ENCODE measurements at places on chromosomes 16 and 17.

- peaks cover 2% of the 10 kb centered on the region for H3K27me3 ChIP-seq
- no peaks in the 10 kb centered on the region for H3K36me3 ChIP-seq
- no peak overlapping the region for H3K4me3 ChIP-seq
- DNase-seq: no peak
- H3K4me1 ChIP-seq: no peaks in the 10 kb centered on the region
These were observed 51.9 kb upstream of the HLF start for GRCh38 chr17:55212880-55213279.

GRCh38 chr17:32795339-32795979, 81.5 kb downstream of the MYO1D start:
- no peak for DNase-seq
- no peak overlapping the region for H3K27ac ChIP-seq
- H3K36me3 ChIP-seq: no peaks in the 10 kb centered on the region

DNA sequence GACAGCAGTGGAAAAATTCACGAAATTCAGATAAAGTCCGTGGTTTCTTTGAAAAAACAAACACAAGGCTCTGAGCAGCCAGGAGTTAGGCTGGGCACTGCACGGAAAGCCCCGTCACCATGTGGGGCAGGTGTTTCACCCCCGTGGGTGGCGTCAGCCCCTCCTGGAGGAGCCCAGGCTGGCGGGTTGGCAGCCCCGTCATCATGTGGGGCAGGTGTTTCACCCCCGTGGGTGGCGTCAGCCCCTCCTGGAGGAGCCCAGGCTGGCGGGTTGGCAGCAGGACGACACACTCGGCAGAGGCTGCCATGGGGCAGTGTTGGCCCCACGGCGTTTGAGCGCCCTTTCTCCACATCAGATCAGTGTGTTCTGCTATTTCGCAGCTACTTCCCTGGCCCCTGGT, 38.1 kb downstream of the ACSF3 start:
- DNase-seq: no peak
- H3K27me3 ChIP-seq: no peaks in the 10 kb centered on the region
- H3K4me3 ChIP-seq: no peak overlapping the region
- H3K27ac ChIP-seq: no peak overlapping the region
- peaks cover 7% of the 10 kb centered on the region for H3K4me1 ChIP-seq

DNA sequence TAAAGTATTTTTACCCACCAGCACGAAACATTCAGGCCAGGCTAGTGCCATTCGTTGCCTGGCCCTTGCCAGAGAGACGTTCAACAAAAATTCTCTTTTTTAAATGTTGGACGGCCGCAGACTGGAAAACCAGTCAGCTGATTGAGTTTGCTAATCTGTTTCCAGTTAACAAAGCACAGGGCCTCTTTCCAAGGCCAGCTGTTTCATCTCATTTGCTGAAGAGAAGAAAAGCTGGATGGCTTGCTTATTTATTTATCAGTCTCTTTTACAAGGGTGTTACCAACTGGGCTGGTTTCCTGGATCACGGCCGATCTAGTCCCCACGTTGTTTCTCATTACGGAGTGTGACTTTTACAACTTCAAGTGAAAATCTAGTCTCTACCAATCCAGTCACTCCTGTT, 418.7 kb upstream of the DYNLRB2 start:
- DNase-seq: no peak
- H3K27ac ChIP-seq: no peak overlapping the region
- H3K4me3 ChIP-seq: no peak overlapping the region
- no peaks in the 10 kb centered on the region for H3K36me3 ChIP-seq
- H3K27me3 ChIP-seq: peaks cover 4% of the 10 kb centered on the region
- H3K4me1 ChIP-seq: no peaks in the 10 kb centered on the region

DNA sequence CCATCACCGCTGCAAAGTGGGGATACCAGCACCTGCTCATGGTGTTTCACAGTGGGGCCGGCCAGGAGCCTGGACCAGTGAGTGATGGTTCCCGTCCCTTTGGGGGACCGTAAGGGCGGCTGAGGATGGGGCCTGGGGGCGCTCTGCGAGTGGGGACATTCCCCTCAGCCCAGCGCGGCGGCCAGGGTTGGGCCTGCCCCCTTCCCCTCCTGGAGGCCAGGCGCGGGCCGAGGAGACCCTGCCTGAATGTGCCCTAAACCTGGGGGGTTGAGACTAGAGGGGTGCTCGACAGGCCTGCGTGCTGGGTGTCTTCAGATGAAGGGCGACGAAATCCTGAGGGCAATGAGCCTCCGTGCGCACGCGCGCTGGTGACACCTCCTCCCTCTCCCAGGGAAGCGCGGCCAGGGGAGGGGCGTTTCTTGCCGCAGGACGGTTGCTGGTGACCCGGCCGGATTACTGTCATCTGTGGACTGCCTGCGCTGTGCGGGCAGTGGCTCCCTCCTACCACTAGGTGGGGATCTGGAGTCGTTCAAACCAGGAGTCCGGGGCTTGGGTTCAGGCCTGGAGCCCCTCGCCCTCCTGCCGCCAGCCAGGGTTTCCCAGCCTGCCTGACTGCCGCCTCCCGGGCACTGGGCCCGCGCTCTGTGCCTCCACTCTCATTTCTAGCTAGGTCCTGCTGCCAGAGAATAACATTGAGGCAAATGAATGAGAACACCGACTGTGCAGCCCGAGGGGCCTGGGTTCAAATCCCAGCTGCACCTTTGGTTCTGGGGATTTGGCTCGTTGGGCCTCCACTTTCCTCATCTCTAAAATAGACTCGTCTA, 17.1 kb downstream of the TBX2 start:
- H3K4me1 ChIP-seq: no peaks in the 10 kb centered on the region
- no peak overlapping the region for H3K27ac ChIP-seq
- H3K36me3 ChIP-seq: no peaks in the 10 kb centered on the region
- no peak overlapping the region for H3K4me3 ChIP-seq

GRCh38 chr16:85416228-85417109, 196.7 kb upstream of the GSE1 start:
- DNase-seq: peak; percentile 85
- no peaks in the 10 kb centered on the region for H3K27me3 ChIP-seq
- no peaks in the 10 kb centered on the region for H3K36me3 ChIP-seq

- H3K36me3 ChIP-seq: no peaks in the 10 kb centered on the region
- H3K27ac ChIP-seq: no peak overlapping the region
- no peak overlapping the region for H3K4me3 ChIP-seq
- peaks cover 19% of the 10 kb centered on the region for H3K27me3 ChIP-seq
- no peak for DNase-seq
These were observed 3.9 kb downstream of the ITGA3 start for GRCh38 chr17:50059759-50060273.

DNA sequence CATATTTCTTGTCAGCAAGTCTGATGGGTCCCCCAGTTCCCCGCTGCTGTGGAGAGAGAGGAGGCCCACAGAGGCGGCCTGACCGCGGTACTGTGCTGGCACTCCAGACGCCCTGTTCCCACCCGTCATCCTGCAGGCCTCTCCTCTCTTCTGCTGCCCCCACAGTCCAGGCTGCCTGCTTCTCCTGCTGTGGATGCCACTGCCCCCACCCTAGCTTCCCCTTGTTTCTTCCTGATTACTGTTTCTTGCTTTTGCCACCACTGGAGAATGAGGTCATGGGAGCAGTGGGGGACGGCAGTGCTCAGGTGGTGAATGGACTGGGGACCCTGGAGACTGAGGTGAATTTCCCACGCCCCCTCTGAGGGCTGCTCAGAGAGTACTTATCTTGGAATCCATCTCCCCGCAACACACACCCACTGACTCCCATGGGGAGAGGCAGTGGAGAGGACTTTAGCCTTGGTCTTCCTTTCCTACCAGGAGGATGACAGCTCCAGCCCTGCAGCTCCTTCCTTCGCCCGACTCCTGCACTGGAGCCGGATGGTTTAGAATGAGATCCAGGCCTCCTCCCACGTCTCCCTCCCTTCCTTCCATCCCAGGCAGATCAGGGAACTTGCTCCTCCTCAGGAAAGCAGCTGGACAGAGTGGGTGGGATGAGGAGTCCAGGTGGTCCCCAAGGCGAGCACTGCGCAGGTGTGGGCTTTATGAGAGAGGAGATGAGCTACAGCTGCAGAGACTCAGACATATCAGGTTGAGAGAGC, 60.4 kb downstream of the PLXDC1 start:
- no peaks in the 10 kb centered on the region for H3K27me3 ChIP-seq
- H3K4me1 ChIP-seq: peaks cover 52% of the 10 kb centered on the region
- H3K4me3 ChIP-seq: no peak overlapping the region

DNA sequence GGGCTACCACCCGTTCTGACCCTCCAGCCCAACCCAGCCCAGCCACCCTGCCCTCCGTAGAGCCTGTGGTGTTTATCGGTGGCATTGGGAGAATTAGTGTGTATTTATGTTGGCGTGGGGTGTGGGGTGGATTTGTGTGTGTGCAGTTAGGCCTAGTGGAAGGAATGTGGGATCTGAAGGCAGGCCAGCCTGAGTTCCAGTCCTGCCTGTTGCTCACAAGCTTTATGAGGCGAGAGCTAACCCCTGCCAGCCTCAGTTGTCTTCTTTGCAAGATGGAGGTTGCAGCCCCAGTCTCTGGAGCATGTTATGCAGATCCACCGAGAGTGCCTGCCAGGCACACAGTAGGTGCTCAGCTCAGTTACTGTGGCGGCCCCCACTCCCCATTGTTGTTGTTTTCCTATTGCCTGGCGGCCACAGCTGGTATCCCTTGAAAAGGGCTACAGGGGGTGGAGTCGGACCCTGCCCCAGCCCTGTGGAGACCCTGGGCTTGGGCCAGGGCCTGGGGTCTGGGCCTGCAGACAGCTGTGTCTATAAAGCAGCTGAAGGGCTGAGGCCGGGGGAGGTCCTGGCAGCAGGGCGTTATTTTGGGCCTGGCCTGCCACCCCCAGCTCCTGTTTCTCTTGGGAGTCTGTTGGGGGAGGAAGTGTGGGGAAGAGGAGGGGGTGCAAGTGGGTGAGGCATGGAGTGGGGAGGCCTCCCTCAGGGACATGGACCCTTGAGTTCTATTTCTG, 5.1 kb downstream of the ERBB2 start:
- no peak overlapping the region for H3K27ac ChIP-seq
- H3K4me3 ChIP-seq: no peak overlapping the region
- H3K4me1 ChIP-seq: peaks cover 13% of the 10 kb centered on the region

DNA sequence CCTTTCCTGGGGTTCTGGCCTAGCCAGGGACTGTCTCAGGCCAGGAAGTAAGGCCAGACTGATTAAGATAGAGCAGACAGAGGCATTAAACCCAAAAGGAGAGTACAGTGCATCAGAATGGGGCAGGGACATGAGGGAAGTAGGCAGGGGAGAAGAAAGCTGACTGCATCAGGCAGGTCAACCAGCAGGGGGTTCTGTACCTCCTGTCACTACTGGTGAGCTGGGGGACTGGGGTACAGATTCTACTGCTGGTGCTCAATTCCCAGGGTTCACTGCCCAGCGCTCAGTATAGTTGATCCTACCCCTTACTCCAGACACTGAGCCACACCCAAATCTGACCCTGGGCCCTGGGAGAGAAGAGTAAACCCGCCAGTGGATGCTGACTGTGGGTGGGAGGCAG, 12.9 kb upstream of the MTMR4 start:
- H3K27me3 ChIP-seq: peaks cover 14% of the 10 kb centered on the region
- H3K36me3 ChIP-seq: no peaks in the 10 kb centered on the region

DNA sequence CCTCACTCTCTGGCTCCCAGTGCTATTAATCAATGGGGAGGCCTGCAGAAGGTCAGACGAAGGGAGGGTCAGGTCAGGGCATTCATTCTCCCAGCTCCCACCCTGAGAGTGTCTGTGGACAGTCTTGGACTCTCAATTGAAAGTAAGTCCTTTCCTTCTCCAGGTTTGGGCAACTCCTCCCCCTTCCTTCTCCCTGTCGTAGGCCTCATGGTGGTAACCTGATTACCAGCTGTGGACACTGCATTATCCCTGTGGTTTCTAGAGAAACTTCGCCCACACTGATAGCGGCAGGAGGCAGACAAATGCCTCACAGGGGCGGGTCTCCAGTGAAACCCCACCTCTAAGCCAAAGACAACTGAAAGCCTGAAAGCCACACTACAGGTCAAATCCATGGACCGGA, 57.7 kb upstream of the SLC25A19 start:
- peak overlapping the region; percentile 67 for H3K4me3 ChIP-seq
- no peaks in the 10 kb centered on the region for H3K27me3 ChIP-seq
- H3K36me3 ChIP-seq: no peaks in the 10 kb centered on the region
- peak overlapping the region; percentile 76 for H3K27ac ChIP-seq
- peaks cover 96% of the 10 kb centered on the region for H3K4me1 ChIP-seq
- peak; percentile 55 for DNase-seq

- H3K27ac ChIP-seq: no peak overlapping the region
- no peaks in the 10 kb centered on the region for H3K36me3 ChIP-seq
- no peaks in the 10 kb centered on the region for H3K27me3 ChIP-seq
- no peak overlapping the region for H3K4me3 ChIP-seq
- peaks cover 3% of the 10 kb centered on the region for H3K4me1 ChIP-seq
These were observed 22.2 kb downstream of the KRT23 start for GRCh38 chr17:40915199-40915661.

GRCh38 chr16:82509691-82510430, 116.9 kb upstream of the CDH13 start:
- no peak for DNase-seq
- H3K36me3 ChIP-seq: no peaks in the 10 kb centered on the region
- no peaks in the 10 kb centered on the region for H3K4me1 ChIP-seq
- no peak overlapping the region for H3K4me3 ChIP-seq
- H3K27me3 ChIP-seq: no peaks in the 10 kb centered on the region

DNA sequence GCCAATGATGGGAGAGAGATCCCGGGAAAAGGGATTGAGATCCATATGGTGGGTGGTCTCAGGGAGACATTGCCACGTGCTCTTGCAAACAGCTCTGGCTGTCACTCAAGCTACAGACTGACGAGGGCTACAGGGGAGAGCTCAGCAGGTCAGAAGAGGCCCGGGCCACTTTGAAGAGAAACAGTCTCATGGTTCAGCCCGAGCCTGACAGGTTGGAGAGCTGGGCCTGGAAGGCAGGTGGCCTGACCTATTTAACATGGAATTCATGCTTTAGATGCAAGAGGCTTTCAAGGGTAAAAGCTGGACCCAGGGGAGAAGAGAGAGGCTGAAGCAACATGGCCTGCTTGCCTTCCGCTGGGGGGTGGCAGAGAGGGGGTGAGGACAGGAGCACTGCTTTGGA, 81.0 kb upstream of the BRD7 start:
- H3K27ac ChIP-seq: no peak overlapping the region
- peaks cover 2% of the 10 kb centered on the region for H3K27me3 ChIP-seq
- H3K36me3 ChIP-seq: no peaks in the 10 kb centered on the region
- no peak overlapping the region for H3K4me3 ChIP-seq
- no peaks in the 10 kb centered on the region for H3K4me1 ChIP-seq
- DNase-seq: no peak

DNA sequence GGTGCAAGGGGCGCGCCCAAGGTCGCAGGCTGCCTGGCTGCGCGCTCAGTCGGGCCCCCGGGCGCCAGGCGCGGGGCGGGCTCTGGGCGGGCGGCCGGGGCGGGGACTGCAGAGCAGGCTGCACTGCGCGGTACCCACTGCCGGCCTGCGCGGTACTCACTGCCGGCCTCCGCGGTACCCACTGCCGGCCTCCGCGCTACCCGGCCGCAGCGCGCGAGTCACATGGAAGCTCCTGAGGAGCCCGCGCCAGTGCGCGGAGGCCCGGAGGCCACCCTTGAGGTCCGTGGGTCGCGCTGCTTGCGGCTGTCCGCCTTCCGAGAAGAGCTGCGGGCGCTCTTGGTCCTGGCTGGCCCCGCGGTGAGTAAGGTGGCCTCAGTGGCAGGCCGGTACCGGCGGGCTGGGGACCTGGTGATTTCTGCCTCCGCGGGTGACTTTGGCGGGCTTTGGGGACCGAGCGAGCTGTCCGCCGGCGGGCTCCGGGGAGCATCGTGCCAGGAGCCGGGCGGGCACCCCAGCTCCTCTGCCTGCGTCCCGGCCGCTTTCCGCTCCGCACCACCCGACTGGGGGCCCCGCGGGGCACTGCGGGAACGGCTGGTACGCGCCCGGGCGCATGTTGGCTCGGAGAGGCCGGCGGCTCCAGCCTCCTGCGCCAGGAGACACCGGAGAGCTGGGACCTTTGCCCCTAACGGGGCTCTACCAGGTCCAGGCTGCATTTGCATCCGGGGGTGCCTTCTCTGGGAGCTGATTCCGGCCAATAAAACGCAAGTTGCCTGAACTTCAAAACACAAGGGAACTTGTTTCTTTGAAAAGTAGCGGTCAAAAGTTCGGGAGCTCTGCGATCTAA, at the start of gene SLC47A1:
TSS of gene SLC47A1 (plus strand) at position 137 of the 844 bp plus-strand sequence. CDS start at position 223, 86 bp downstream.
- peak; percentile 18 for DNase-seq
- H3K27ac ChIP-seq: peak within 1 kb of the TSS; percentile 31
- H3K36me3 ChIP-seq: no peaks in the 10 kb centered on the region
- H3K4me3 ChIP-seq: peak within 1 kb of the TSS; percentile 49

Data from activated naive CD8-positive, alpha-beta T cell treated with anti-CD3 and anti-CD28 coated beads, Interleukin-2, amount 50 U/mL, for 24 hours (primary cell).